ENCODE measurements at places on chromosomes 11 and 22.

DNA sequence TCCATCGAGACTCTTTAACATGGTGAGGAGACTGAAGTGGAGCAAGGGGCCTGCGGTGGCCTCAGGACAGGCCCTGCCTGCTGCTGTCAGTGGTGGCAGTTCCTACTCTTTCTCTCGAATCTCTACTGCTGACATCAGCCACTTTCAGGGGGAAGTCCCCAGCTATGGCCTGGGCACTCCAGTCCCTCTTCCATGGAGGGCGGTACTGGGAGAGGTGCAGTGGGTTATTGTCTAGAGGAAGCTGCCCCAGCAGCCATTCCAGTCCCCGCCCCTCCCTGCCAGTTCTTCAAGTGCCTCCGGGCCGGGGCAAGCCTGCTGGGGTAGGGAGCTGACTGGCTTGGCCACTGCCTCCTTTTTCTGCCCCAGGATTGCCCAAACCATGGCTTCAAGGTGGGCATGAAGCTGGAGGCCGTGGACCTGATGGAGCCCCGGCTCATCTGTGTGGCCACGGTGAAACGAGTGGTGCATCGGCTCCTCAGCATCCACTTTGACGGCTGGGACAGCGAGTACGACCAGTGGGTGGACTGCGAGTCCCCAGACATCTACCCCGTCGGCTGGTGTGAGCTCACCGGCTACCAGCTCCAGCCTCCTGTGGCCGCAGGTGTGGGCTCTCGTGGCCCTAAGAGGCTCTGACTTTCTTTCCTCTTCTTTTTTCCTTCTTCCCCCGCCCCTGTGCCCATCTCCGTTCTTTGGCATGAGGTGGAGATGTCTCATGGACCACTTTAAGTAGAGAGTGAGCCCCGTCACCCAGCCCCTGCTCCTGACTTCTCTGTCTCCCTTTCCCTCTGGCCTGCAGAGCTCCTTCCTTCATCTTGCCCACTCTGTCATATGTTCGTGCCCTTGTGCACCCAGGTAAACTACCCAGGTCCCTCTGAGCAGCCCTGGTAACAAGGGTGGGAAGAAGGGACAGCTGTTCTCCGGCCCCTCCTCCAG lies 13.7 kb downstream of the CHADL start:
- no peak for DNase-seq

GRCh38 chr11:92855607-92856405 lies 113.6 kb upstream of the MTNR1B start:
- no peak for DNase-seq

DNA sequence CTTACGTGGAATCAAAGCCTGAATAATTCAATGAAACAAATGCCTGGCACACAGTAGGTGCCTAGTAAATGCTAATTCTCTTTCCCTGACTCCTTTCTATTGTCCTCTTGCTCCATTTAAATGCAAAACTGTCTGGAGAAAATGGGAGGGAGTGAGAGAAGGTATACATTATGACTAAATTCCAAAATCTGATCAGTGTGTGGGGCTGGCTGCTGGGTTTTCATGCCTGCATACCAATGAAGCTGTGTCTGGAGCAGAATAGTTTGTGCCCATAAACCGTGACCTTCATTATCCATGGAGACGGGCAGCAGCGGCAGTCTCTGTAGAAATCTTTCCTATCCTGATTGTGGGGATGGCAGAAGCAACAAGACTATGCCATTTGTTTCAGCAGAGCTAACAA lies 223.4 kb upstream of the ZBED5 start:
- no peak for DNase-seq

GRCh38 chr11:106288822-106289387 lies 211.4 kb downstream of the AASDHPPT start:
- DNase-seq, result no peak

DNA sequence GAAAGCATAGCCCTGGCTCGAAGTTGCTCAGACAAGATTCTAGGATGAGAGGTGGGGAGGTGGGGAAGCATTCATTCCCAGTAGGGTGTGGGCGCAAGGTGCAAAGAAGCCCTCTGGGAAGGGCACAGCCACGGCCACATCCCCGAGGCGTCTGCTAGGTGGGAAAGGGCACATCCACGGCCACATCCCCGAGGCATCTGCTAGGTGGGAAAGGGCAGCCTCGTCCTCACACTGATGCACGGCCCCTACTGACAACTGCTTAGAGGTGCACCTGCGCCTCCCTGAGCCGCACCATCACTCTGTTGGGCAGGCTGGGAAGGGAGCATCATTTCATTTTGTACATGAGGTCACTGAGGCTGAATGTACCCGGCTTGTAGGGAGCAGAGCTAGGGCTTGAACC lies 94.6 kb upstream of the PITPNB start:
- DNase-seq, result no peak

DNA sequence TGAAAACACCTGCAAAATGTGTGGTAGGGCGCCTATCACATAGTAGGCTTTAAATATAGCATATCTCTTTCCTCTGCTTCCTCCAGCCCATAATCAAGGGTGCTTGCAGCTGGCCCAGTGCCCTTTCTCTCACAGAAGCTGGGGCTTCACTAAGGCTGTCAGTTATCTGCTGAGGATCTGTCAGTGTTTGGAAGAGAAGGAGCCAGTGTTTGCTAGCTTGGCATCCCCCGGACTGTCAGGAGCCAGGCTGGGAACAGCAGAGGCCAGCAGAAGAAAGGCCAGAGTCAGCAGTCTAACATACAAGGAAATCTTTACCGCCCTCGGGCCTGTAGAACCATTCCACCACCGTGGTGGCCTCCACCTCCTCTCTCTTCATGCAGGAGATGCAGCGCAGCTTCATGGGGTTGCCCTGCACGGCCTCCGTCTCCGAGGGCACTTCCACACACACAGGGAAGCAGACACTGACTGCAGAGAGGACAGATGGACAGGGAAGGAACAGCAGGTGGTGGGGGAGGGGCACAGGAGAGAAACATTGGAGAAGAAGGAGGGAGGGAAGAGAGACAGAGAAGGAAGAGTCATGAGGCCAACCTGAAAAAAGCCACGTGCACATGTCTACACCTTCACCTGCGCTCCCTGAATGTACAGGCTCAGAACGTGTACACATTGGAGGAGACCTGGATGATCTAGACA lies 9.0 kb downstream of the SCN3B start:
- DNase-seq, result no peak

GRCh38 chr22:41922328-41922727 lies 4.3 kb downstream of the TNFRSF13C start:
- DNase-seq, result no peak

Data from nucleus accumbens (tissue), 56 donors.